Effector CD4-positive, alpha-beta T cell (primary cell): ENCODE measurements at places on chromosomes 1 and 21.

DNA sequence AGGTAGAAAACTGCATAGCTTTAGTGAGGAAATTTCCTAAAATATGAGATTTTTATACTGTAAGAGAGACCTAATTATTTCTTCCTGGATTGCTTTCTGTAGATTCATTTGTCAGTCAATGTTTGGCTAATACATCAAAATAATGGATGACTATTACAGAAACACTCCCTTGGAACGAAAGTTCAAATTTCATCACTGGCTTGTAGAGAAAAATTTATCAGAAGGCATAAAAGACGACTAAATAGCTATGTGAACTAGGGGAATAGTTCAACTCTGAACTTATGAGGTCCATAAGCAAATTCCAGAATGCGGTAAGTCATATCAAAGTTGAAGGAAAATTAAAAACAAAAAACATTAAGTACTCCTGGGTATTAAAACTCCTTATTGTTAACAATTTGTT is 36.0 kb downstream of the WNT2B start:
- DNase-seq = no peak

- no peak for DNase-seq
Observed at GRCh38 chr1:41418857-41419583, 57.8 kb downstream of the FOXO6 start.

- no peak for DNase-seq
Observed at GRCh38 chr1:58089898-58090534, 456.5 kb downstream of the OMA1 start.

GRCh38 chr1:41775956-41776585 is 142.7 kb downstream of the HIVEP3 start:
- no peak for DNase-seq

DNA sequence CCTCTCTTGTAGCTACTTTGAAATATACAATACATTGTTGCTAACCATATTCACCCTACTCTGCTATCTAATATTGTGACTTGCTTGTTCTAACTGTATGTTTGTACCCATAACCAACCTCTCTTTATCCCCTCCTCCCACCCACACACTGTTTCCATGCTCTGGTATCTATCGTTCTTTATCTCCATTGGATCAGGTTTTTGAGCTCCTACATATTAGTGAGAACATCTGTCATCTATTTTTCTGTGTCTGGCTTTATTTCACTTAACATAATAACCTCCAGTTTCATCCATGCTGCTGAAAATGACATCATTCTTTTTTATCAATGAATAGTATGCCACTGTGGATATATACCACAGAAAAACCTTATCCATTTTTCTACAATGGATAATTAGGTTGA is 1230.1 kb downstream of the PLA2G4A start:
- DNase-seq = no peak

DNA sequence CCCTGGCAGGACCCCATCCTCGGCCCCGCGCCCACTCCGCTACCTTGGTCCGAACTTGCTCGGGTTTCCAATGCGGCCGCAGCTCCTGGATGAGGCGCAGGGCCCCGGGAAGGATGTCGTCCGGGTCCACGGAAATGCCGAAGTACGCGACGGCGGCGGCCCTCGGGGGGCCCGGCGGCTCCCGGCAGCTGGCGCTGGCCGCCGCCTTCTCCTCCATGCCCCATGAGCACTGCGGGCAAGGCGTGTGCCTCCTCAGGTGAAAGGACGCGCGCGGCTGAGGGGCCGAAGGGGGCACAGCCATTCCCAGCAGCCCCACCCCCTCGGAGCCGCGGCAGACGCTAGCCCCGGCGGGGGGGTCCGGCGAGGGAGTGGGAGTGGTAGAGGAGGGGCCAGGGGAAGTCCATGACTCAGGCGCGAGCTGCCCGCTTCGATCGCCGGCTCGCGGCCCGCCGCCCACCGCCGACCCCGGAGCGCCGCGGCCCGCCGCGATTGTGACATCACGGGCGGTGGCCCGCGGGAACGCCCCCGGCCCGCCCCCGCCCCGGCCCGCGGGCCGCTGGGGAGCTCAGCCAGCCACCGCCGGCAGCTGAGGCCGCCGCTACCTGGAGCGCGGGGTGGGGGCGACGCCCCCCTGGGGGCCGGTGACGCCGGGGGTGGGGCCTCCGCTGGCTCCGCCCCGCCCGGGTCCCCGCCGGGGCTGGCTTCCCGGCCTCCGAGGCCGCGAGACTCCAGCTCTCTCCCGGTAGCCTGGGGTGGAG is at the start of gene ETNK2:
ETNK2 (minus strand) TSS at position 493 of the 758 bp plus-strand sequence; CDS start at position 301, 192 bp downstream.
- peak; percentile 42 for DNase-seq
